ENCODE measurements at places on chromosomes 7 and 10. TPM values are rescaled to one million over a fixed set of nuclear protein-coding genes. Genes with fewer than 3 reads are reported as not detected.

DNA sequence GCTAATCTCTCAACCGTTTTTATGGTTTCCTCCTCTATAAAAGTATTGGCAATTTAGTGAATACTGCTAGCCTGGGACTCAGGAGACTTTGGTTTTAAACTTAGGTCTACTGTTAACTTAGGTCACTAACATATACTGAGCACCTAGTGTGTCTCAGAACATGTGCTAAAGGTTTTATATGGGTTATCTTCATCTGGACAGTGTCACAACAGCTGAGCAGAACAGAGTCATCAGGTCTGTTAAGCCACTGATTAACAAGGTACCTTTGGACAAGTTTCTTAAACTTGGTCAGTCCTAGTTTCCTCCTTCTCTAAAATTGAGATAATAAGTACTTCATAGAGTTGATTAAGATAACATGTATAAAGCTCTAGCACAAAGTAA is 30.6 kb downstream of the NET1 start:
- peaks cover 5% of the 10 kb centered on the region for H3K4me1 ChIP-seq
- no peaks in the 10 kb centered on the region for H3K36me3 ChIP-seq
- DNase-seq: no peak
- no peak overlapping the region for H3K4me3 ChIP-seq
- H3K27me3 ChIP-seq: no peaks in the 10 kb centered on the region
- no peak overlapping the region for H3K27ac ChIP-seq

DNA sequence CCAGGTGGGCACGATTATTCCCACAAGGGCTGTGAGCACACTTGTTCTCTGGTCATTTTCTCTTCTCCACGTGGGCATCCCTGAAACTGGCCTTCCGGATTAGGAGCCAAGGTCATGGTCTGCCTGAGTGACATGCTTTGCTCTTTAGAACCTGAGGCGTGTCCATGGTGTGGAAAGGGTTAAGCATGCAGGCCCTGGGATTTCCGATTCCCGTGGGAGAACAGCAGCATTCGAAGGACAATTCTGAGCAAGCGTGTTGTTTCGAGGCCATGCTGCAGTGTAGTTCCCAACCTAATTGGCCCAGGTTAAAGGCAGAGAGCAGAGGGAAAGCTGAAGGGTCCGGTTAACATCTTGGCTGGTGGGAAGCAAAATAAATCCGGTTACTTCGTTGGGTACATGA is 245.9 kb downstream of the SKAP2 start:
- H3K27me3 ChIP-seq: no peaks in the 10 kb centered on the region
- no peaks in the 10 kb centered on the region for H3K36me3 ChIP-seq
- H3K4me1 ChIP-seq: no peaks in the 10 kb centered on the region
- no peak overlapping the region for H3K27ac ChIP-seq

- H3K4me3 ChIP-seq: no peak overlapping the region
- H3K36me3 ChIP-seq: no peaks in the 10 kb centered on the region
- DNase-seq: no peak
- H3K4me1 ChIP-seq: peaks cover 21% of the 10 kb centered on the region
- no peaks in the 10 kb centered on the region for H3K27me3 ChIP-seq
- H3K27ac ChIP-seq: no peak overlapping the region
Measured at GRCh38 chr7:1663223-1663622, 6.9 kb upstream of the ELFN1 start.

- H3K4me3 ChIP-seq: no peak overlapping the region
- no peaks in the 10 kb centered on the region for H3K27me3 ChIP-seq
- no peaks in the 10 kb centered on the region for H3K4me1 ChIP-seq
- no peak overlapping the region for H3K27ac ChIP-seq
- no peaks in the 10 kb centered on the region for H3K36me3 ChIP-seq
- no peak for DNase-seq
Measured at GRCh38 chr10:32147730-32148129, 91.5 kb upstream of the KIF5B start.

DNA sequence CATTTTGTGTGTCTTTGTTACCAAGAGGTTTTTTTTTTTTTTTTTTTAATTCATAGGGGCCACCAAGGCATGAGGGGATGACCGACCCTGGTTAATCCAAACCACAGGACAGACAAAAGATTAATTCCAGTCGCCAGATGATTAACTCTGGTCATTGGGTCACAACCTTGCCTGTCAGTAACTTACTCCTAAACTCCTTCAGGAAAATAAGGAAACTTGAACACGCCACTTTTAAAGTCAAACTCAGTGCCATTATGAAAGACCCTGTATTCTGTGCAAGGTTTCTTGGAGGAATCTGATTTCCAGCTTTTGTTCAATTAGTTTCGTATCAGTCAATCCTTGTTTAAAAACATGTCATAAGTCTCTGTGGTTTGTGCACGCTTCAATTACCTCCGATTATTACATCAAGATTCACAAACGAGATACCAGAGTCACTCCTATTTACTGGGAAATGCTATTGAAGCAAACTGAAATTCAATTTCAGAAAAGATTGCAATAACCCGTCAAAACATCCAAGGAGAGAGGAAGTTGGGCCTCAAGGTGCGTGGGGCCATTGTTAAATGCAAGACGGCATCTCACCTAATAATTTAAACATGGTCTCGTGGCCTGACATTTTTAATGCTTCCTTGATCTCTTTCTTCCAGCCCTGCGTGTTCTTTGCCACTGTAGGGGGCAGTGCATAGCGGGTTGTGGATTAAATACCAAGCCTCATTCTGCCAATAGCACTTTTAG is 44.0 kb downstream of the NRP1 start:
- H3K4me3 ChIP-seq: no peak overlapping the region
- H3K27me3 ChIP-seq: no peaks in the 10 kb centered on the region
- H3K27ac ChIP-seq: no peak overlapping the region
- peaks cover 3% of the 10 kb centered on the region for H3K4me1 ChIP-seq

DNA sequence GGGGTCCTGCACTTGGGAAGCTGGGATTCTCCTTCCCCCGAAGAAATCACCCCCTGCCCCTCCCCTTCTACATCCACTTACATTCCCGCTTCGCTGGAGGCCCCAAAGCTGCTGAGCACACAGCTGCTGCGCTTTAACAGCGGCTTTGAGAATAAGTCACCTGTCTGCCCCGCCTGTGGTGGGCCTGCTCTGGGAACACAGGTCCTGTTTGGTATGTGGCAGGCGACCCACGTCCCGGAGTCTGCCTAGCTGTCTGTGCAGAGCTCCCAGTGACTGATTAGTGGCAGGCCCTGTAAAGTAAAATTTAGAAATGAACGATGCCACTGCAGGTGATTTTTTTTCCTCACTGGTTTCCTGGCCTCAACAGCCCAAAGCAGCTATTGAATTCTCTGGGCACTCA is 47.0 kb downstream of the CDH23 start:
- H3K36me3 ChIP-seq: no peaks in the 10 kb centered on the region
- H3K4me3 ChIP-seq: no peak overlapping the region
- H3K4me1 ChIP-seq: no peaks in the 10 kb centered on the region

GRCh38 chr10:6699336-6699735 is 119.3 kb upstream of the PRKCQ start:
- DNase-seq: no peak
- H3K4me3 ChIP-seq: no peak overlapping the region
- no peaks in the 10 kb centered on the region for H3K4me1 ChIP-seq
- H3K36me3 ChIP-seq: no peaks in the 10 kb centered on the region
- H3K27me3 ChIP-seq: no peaks in the 10 kb centered on the region

DNA sequence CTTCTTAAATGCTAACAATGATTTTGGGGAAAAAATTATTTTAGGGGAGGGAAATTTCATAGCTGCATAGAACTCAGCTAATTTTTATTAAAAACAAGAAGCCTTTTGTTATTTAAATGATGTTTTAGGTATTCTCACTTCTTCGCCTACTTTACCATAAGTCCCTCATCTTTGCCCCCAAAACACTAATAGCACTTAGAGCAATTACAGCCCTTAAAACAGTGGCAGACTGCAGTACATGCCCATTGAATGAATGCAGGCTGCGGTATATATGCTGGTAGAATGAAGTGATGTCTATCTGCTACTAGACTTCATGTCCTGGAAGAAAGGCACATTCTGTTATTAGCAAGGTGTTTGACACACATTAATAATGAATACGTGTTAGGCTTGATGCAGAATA is 2.9 kb upstream of the SPAG6 start:
- H3K4me3 ChIP-seq: no peak overlapping the region
- no peaks in the 10 kb centered on the region for H3K27me3 ChIP-seq
- no peak for DNase-seq

GRCh38 chr7:145644426-145645134 is 472.0 kb upstream of the CNTNAP2 start:
- H3K27ac ChIP-seq: no peak overlapping the region
- H3K36me3 ChIP-seq: no peaks in the 10 kb centered on the region
- no peak for DNase-seq
- H3K27me3 ChIP-seq: no peaks in the 10 kb centered on the region

DNA sequence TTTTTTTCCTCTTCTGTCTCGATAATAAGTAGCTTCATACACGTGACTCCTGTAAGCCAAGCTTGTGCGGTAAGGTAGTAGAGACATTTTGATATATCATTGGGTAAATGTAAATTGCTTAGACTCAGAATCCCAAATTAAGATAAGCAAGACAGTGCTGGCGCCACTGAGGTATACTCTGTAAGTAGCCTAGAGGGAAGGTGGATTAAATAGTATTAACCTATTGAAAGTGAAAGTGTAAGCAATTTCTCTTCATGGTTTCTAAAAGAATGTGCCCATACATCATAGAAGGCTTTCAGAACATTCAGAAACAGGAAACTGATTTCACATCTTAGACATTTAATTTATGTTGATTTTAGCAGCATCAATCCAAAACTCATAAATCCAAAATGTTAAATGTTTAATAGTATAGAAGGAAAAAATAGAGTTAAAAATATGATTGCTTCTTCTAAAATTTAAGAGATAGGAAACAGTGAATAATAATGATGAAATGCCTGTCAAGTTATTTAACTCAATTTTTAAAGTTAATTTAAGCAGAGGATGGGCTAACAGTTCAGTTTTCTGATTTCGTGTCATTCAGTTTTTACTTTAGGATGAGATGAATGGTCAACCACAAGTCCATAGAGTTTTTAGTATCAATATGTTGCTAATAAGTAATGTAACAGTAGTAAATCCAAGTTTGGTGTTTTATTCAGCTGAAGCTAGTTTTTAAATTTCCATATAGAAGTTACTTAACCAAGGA is 36.8 kb downstream of the LRRC72 start:
- no peak overlapping the region for H3K4me3 ChIP-seq
- DNase-seq: no peak
- no peak overlapping the region for H3K27ac ChIP-seq
- no peaks in the 10 kb centered on the region for H3K36me3 ChIP-seq

- no peaks in the 10 kb centered on the region for H3K27me3 ChIP-seq
- H3K4me3 ChIP-seq: no peak overlapping the region
- no peak overlapping the region for H3K27ac ChIP-seq
- no peak for DNase-seq
- no peaks in the 10 kb centered on the region for H3K4me1 ChIP-seq
Measured at GRCh38 chr10:3265088-3265487, 92.5 kb upstream of the PITRM1 start.

The CALHM2 gene
- total RNA-seq: 53.1 TPM

The HMX3 gene
- total RNA-seq: 0.55 TPM

DNA sequence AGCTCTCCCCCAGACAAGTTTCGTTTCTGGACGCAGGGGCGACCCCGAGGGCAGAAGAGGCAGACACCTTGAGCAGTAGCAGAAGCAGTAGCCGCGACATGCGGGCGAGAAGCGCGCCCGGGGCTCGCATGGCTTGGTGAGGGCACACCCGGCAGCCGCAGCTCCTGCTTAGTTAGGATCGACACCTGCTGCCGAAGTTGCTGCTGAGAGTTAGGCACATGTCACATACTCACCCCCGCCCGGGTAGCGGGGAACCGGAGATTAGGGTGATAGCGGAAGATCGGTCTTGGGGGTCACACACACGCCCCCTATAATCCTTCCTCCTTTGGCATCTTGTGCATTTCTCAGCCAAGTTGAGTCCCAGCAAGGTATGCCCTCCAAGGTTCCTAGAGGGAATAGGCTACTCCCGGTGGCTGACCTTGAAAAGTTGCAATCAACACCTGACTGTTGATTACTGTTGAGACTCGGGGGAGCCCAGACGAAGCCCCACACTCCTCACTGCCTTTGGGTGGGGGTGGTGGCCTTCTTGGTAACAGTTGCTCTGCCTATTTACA is 668 bp downstream of the GPR37 start:
- H3K27me3 ChIP-seq: no peaks in the 10 kb centered on the region
- H3K27ac ChIP-seq: peak overlapping the region; percentile 53
- no peaks in the 10 kb centered on the region for H3K36me3 ChIP-seq
- H3K4me3 ChIP-seq: peak overlapping the region; percentile 68
- H3K4me1 ChIP-seq: no peaks in the 10 kb centered on the region
- peak; percentile 46 for DNase-seq

- H3K4me1 ChIP-seq: no peaks in the 10 kb centered on the region
- no peaks in the 10 kb centered on the region for H3K27me3 ChIP-seq
- no peak for DNase-seq
Measured at GRCh38 chr7:37635346-37635745, 48.2 kb upstream of the GPR141 start.

Data from testis (tissue), 5 donors.